GM04503 (cell line): ENCODE measurements at places on chromosomes 1 and 21.

DNA sequence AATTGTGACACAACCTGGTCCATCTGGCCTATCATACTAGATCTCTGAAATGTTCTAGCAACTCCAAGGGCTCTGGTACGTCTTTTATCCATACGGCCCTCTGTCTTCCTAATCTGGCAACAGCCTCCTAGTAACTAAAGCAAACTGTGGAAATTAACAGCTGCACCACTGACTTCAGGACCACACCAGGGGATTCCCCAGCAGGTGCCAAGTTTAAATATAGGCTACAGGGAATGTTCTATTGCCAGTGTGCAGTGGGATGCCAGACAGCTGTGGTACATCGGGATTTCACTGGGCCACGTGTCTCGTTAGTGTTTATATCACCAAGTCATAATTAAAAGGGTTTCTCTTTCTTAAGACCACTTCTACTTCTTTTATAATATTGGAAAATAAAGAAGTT is 94.3 kb downstream of the RGS2 start:
- no peak for DNase-seq

DNA sequence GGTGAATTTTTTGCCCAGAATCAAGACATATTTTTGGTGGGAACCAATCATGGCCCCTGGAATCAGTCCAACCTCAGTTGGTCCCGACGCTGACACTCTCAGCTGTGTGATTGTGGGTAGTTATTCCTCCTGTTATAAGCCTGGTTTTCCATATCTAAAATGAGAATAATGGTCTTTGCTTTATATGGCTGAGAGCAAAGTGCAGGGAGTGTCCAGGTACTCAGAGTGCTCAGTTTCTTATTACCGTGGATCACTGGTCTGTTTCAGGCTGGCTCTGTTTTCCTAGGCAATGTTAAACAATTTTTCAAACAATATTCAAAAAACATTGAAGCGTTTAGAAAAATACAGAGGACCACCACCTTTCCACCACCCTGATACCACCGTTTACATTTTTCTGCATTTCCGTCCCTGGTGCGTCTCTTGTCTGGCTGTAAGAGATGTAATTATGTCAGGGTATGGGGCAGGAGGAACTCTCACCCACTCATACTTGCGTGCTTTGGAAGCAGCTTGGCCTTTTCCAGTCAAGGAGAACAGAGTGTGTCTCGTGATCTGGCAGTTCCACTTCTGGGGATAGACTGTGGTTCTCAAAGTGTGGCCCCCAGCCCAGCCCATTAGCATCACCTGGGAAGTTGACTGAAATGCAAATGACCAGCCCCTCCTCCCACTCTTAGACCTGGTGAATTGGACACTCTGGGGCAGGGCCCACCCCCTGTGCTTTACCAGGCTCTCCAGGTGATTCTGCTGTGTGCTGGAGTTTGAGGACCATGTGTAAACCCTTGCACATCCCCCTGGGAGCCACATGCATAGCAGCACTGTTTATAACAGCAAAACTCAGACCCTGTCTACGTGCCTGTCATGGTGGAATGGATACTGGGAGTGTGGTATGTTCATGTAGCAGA is 6.8 kb downstream of the MX1 start:
- DNase-seq: no peak

- no peak for DNase-seq
Measured at GRCh38 chr1:74162333-74162732, 35.6 kb downstream of the LRRIQ3 start.

DNA sequence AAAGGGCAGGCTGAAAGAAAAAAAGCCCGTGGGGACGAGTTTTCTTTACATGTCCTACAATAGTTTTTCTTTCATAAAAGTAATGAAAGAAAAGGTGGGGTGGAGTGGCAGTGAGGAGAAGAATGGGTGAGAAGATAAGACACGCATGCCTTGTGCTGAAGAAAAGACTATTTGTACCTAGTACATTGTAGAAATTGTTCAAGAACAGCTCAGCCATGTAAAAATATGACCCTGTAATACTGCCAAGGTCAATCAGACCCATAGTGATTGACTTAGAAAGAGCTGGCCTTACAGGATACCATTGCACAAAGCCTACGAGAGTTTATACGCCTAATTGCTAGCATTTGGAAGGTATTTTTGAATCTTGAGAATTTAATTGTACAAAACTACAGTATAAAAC is 126.0 kb upstream of the NRIP1 start:
- no peak for DNase-seq

DNA sequence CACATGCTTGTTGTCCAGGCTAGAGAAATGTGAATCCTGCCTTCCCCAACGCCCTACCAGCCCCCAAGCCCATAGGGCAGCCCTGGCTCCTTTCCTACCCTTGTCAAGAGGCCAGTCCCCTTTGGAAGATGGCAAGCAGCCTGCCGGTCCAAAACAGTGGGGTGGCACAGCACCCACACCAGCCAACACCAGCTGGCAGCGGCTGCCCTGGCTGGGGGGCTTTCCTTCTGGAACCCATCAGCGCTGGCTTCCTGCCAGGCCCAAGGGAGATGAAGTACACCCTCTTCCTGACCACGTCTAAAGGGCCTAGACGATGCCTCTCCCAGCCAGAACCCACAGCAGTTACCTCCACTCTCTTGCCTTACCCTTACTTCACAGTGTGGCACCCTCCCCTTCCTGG is 24.2 kb downstream of the KCNN3 start:
- DNase-seq: no peak

DNA sequence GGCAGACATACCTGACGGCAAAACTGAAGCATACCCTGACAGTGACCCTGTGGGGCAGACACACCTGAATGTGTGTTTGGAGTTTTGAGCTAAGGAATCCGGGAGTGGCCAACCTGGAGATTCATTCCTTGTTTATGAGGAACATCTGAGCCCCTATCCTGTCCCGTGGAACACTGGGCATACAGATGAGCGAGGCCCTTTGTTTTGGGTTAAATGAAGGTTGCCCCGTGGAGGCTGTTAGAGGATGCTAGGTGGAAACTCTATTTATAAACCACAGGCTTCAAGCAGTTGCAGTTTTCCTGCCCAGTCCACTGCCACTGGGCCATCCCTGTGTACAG is 18.1 kb downstream of the GALNT2 start:
- DNase-seq: no peak

DNA sequence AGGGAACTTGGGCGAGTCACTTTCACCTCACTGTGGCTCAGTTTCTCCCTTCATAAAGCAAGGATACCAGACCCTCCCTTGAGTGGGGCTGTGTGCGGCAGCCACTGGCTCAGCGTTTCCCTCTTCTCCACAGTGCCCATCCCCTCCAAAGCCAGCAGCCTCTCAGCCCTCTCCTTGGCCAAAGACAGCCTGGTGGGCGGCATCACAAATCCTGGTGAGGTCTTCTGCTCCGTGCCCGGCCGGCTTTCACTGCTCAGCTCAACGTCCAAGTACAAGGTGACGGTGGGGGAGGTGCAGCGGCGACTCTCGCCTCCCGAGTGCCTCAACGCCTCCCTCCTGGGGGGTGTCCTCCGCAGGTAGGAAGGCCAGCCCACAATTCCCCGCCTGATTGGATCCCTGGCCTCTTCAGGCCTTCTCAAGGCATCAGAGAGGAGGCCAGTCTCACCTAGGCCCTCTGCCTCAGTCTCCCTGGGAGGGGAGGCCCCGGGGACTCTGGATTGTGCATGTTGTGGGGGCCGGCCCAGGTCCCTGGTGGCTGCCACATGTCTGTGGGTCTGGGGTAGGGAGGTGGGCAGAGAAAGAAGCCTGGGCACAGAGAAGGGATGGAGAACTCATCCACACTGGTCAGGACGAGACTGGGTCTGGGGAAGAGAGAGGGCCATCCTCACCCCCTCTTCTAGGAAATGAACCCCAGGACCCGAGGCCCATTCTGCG is 15.2 kb downstream of the TFAP2E start:
- DNase-seq: no peak

- DNase-seq: no peak
Measured at GRCh38 chr1:25356848-25357247, 18.7 kb downstream of the TMEM50A start.

- no peak for DNase-seq
Measured at GRCh38 chr21:36889401-36889800, 77.1 kb downstream of the HLCS start.

GRCh38 chr1:174217787-174218574 is 58.7 kb downstream of the RABGAP1L start:
- no peak for DNase-seq

DNA sequence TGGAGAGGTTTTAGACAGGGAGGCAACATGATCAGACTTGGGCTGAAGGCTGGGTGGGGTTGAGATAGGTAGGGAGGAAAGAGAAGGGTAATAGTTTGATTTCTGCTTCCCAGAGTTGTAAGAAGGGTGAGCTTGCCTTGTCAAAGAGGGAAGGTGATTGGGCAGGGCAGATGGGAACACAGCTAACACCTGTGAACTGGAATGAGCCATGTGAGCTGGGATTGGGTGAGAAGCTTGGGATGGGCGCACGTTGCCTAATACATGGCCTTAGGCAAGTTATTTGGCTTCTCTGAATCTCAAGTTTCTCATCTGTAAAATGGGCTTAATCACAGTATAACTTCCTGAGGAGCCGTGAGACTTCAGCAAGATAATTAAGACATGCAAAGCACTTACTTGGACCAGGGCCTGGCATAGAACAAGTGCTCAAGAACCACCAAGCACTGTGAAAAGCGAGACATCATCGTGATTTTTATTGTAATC is 33.8 kb upstream of the ID3 start:
- no peak for DNase-seq

- DNase-seq: no peak
Measured at GRCh38 chr1:179047636-179047997, 21.9 kb downstream of the FAM20B start.

DNA sequence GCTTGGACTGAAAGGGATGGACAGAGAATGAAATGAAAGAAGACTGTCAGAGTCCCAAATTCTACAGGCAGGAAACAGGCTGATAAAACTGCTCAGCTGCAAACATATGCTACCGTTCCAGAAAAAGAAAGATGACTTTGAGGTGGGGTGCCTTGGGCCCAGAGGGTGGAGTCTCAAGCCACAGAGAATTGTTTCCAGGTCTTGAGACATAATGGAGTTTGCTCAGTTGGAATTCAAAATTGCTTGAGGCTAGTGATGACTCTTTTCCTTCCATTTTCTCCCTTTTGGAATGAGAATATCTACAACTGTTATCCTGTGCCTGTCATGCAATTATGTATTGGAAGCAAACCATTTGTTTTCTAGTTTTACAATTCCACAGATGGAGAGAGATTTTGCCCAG is 23.6 kb upstream of the PSEN2 start:
- peak; percentile 19 for DNase-seq

DNA sequence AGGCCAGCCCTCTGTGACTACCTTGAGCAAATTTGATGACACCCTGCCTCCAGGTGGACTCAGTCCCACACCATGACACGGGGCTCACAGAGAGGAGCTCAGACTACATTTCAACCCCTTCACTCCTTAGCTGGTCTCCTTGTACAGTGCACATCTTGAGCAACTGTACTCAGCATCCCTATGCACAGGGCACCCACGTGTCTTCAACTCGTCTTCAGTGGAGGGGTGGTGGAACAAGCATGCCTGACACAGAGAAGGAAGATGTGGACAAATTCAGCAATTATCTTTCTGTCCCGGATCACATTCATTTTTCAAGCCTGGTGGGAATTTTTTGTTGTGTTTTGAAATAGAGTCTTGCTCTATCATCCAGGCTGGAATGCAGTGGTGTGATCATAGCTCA is 213.7 kb downstream of the KAZN start:
- DNase-seq: no peak

- DNase-seq: no peak
Measured at GRCh38 chr1:167881069-167881468, 32.9 kb downstream of the ADCY10 start.

DNA sequence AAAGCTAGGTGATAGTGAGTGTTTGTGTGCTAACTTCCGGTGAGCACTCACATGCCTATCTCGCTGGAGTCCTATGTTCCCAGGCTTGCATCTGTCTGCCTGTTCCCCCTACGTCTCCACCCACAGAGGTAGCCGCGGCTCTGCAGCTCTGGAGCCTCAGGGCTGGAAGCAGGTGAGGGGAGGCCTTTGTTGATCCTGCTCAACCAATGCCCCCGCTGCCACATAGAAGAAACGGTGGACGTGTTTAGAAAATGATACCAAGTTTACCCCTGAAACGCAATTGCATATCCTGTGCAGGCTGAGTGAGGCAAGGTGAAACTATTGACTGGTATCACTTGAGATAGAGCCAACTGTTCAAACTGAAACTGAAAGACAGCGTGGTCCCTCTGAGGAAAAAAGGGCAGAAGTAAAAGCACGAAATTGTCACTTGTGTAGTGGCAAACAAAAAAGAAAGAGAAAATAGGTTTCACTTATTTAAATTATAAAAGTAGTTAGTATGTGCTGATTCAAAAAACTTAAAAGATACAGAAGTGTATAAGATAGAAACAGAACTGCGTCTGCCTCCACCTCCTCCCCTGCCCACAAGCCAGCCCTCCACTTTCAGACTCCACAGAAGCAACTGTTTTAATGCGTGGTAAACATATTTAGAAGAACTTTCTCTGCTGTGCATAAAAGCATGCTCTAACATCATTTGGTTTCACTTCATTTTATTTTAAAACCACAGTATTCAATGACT is 38.6 kb upstream of the ETS2 start:
- DNase-seq: no peak

GRCh38 chr1:31771891-31772668 is 7.9 kb upstream of the ADGRB2 start:
- no peak for DNase-seq

DNA sequence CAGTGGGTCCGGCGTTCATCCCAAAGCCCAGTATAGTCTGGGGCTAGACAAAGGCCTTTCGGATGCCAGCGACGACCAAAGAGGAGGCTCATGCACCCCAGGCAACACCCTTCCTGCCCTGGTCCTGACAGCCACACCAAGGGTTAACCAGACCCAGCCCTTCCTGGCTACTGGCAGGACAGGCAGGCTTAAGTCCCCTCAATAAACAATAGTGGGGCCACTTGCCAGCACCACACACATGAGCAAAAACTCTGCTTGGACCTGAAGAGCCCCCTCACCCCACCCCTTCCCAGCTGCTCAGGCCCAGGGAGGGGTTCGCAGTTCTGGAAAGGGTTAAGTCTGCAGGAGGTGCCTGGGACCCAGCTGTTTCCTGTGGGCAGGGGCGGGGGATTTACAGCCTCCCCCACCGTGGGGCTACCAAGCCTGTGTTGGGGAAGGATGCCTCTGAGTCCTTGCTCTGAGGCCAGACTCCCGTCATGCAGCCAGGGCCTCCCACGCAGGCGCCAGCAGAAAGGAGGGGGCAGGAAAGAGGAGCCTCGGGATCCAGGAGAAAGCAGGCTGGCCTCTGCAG is 18.2 kb downstream of the PHLDA3 start:
- no peak for DNase-seq

DNA sequence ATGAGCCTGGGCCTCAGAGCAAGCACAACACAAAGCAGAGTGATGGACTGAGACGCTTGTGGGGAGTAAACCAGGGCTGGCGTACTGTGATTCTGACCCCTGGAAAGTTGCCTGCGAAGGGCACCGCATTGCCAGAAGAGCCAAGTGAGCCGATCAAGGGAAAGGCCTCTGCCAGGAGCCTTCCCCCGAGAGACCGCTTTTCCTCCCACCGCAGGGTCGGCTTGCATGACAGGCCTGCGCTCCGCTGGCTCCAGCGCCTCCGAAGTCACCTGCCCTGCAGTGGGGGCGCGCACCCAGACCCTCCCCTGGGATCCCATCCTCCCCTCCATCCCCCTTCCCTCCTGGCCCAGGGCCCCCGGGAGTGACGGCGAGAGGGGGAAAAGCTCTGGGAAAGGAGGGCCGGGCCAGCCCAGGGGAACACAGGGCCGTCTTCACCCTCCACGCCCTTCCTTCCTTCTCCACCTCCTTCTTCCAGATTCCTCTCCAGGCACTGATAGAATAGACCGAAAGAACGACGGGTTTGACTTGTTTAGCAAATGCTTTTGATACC is 165.0 kb downstream of the TRIM33 start:
- DNase-seq: no peak
